ENCODE measurements at places on chromosomes 11 and 22. TPM values are rescaled to one million over a fixed set of nuclear protein-coding genes. Genes with fewer than 3 reads are reported as not detected.

- DNase-seq, result no peak
- H3K27me3 ChIP-seq, result no peaks in the 10 kb centered on the region
- no peak overlapping the region for H3K27ac ChIP-seq
- no peaks in the 10 kb centered on the region for H3K36me3 ChIP-seq
These were observed 6.2 kb upstream of the MPEG1 start for GRCh38 chr11:59218893-59219292.

Gene DEUP1
- 22.8 TPM for total RNA-seq

DNA sequence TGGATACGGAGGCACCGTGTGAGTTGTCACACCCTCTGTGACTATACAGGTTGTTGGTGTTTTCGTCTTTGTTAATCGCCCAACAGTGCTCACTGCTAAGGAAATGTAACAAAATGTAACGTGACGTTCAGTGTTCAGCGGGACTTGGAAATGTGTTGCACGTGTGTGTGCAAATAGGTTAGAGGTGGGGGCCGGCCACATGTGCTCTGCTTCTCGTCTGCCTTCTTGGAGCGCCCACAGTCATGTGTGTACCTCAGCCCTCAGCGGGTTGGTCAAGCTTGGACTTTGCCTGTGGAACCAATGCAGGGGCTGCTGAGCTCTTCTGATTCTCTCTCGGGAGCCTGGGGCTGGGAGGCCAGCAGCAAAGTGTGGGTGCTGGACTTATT, 7.4 kb upstream of the SMIM38 start:
- H3K4me3 ChIP-seq, result no peak overlapping the region
- H3K36me3 ChIP-seq, result no peaks in the 10 kb centered on the region
- no peak overlapping the region for H3K27ac ChIP-seq

GRCh38 chr11:11480971-11481370, 127.9 kb upstream of the CSNK2A3 start:
- H3K4me3 ChIP-seq, result no peak overlapping the region
- no peak overlapping the region for H3K27ac ChIP-seq
- no peak for DNase-seq
- H3K4me1 ChIP-seq, result peaks cover 6% of the 10 kb centered on the region
- no peaks in the 10 kb centered on the region for H3K27me3 ChIP-seq

DNA sequence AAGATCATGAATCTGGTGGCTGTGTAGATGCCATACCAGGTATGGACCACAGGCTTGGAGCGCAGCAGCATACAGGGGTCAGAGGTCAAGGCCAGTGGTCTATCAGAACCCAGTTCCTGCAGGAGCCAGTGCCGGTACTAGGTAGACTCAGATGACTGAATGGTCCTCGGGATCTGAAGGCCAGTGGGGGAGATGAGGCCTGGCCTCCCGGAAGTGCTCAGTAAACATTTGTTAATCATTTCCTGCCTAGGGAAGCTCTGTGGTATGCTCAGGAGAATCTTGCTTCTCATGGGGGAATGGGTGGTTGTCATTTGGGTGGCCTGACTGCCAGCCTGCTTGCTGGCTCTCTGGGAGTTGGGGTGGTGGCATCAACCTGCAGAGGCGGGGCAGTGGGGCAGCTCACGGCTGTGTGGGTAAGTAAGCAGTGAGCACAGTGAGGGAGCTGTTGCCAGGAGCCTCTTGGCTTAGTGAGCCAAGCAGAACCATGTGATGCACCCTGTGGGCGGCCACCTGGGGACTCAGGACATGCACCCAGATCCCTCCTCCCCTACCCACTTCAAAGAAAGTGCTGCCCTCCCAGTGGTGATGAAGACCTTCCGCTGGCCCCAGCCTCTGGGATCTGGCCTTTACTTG, 33.0 kb downstream of the PTPRJ start:
- no peak overlapping the region for H3K27ac ChIP-seq
- H3K36me3 ChIP-seq, result no peaks in the 10 kb centered on the region
- H3K4me3 ChIP-seq, result no peak overlapping the region
- H3K27me3 ChIP-seq, result no peaks in the 10 kb centered on the region
- H3K4me1 ChIP-seq, result no peaks in the 10 kb centered on the region

GRCh38 chr11:100930185-100930778, 199.3 kb downstream of the PGR start:
- no peaks in the 10 kb centered on the region for H3K36me3 ChIP-seq
- H3K27ac ChIP-seq, result no peak overlapping the region
- H3K4me1 ChIP-seq, result no peaks in the 10 kb centered on the region
- no peak overlapping the region for H3K4me3 ChIP-seq

Gene MOGAT2
- total RNA-seq, result 0.19 TPM

GRCh38 chr11:12189543-12190235, 79.3 kb downstream of the MICAL2 start:
- no peak overlapping the region for H3K27ac ChIP-seq
- no peak for DNase-seq
- H3K27me3 ChIP-seq, result no peaks in the 10 kb centered on the region
- H3K36me3 ChIP-seq, result no peaks in the 10 kb centered on the region
- peaks cover 28% of the 10 kb centered on the region for H3K4me1 ChIP-seq
- H3K4me3 ChIP-seq, result no peak overlapping the region

DNA sequence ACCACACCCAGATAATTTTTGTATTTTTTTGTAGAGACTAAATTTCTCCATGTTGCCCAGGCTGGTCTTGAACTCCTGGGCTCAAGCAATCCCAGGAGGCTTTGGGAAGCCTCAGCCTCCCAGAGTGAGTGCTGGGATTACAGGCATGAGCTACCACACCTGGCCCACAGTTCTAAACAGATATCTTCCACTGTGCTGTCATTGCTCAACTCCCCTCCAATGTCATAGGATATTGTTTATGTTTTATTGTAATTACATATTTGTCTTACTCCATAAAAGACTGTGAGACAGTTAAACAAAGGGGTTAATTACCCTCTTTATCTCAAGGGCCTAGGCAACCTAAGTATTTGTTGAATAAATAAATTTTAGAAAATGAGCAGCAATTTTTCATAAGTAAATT, 204.2 kb downstream of the GRM5 start:
- no peaks in the 10 kb centered on the region for H3K4me1 ChIP-seq
- no peak overlapping the region for H3K4me3 ChIP-seq
- no peaks in the 10 kb centered on the region for H3K36me3 ChIP-seq
- no peak overlapping the region for H3K27ac ChIP-seq
- DNase-seq, result no peak
- no peaks in the 10 kb centered on the region for H3K27me3 ChIP-seq

GRCh38 chr22:49535126-49535525, 292.5 kb downstream of the BRD1 start:
- H3K4me3 ChIP-seq, result no peak overlapping the region
- H3K4me1 ChIP-seq, result peaks cover 7% of the 10 kb centered on the region
- DNase-seq, result no peak

Gene TMPRSS4
- total RNA-seq, result 1.3 TPM

Gene RFPL1
- total RNA-seq, result 0.71 TPM

- H3K27me3 ChIP-seq, result no peaks in the 10 kb centered on the region
- H3K36me3 ChIP-seq, result no peaks in the 10 kb centered on the region
These were observed 66.5 kb downstream of the IGF2 start for GRCh38 chr11:2072551-2073261.

Gene TEAD1
- total RNA-seq, result 78.1 TPM

Gene JAML
- 1.9 TPM for total RNA-seq

DNA sequence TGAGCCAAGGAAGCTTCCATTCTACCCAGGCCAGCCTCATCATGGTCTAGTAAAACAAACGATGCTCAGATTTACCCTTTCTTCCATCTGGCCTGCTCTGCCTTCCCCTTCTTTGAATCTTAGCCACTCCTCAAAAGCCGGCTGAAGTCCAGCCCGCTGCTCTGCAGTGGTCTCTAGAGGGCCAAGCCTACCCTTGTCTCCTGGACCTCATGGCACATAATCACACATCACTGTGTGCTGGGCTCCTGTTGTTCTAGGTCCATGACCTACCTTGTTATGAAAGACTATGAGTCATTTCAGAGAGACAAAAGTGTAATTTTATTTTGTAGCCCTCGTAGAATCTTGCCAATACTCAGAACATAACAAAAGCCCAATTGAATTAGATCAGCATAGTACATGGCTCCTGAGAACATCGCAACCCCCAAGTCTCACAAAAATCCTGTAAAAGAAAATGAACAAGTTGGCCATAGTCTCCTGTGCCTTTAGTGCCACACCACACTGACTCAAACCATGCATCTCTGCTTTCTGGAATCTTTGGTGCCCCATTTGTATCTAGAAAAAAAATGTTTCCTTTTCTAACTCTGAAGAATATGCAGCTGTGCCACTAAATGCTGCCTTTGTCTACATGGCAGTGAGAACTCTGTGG, 192.7 kb downstream of the OPCML start:
- H3K4me3 ChIP-seq, result no peak overlapping the region
- H3K27me3 ChIP-seq, result no peaks in the 10 kb centered on the region
- H3K36me3 ChIP-seq, result no peaks in the 10 kb centered on the region
- H3K4me1 ChIP-seq, result no peaks in the 10 kb centered on the region
- DNase-seq, result no peak

DNA sequence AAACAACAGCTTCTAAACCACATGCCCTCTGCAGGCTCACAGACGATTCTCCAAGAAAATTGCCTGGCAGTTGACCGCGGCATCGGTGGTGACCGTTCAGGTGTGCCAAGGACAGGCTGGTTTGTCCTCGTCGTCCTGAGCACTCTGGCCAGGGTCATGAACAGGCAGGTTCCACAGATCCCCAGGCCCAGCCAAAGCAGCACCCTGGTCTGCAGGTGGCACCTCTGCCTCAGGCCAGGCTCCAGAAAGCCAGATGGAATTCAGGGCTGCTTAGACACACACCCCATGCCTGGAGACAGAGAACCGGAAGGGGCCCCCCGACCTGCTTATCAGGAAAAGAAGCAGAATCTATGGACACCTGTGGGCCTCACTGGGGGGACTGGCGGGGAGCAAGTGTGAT, 338.7 kb downstream of the BRD1 start:
- no peak overlapping the region for H3K27ac ChIP-seq
- H3K4me3 ChIP-seq, result no peak overlapping the region
- H3K4me1 ChIP-seq, result no peaks in the 10 kb centered on the region

DNA sequence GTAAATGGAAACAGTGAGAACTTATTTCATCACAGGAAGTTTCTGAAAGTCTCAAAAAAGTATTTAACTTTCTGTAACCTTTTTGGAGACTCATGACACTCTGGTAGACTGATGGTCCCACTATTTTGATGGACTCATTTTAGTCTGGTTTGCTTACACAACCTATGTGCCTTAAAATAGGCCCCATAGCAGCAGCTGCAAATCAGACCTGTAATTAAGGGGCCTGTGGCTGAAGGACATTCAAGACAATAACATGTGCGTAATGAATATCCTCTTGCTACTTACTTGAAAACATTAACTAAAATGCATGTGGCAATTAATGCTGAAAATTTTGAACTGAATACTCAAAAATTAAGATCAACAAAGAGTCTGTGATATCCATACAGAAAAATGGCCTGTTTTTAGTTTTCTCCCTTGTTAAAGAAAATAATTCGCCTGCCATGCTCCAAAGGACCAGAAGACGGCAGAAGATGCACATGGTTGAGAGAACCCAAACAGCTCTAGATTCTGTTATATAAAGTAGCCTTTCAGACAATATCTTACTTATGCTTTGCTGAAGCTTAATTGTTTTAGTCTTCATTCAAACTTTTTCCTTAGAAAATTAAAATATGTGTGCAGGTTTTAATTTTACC, 568.5 kb downstream of the KCNA4 start:
- H3K4me3 ChIP-seq, result no peak overlapping the region
- no peaks in the 10 kb centered on the region for H3K27me3 ChIP-seq
- H3K27ac ChIP-seq, result no peak overlapping the region
- H3K4me1 ChIP-seq, result no peaks in the 10 kb centered on the region
- H3K36me3 ChIP-seq, result no peaks in the 10 kb centered on the region

Gene RAB3IL1
- total RNA-seq, result 65.8 TPM

DNA sequence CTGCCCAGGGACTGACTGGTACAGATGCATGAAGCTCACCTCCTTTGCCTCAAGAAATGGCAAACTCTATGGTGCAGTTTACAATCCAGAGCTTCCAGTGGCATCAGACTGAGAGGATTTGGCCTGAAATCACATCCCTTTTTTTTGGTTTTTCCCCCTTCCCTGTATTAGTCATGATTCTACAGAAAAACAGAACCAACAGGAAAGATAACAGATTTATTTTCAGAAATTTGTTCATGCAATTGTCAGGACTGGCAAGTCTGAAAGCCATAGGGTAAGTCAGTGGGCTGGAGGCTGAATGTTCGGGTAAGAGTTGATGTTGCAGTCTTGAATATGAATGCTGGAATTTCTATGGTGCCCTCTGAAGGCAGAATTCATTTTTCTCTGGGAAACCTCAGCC, 12.0 kb upstream of the ZDHHC13 start:
- H3K4me1 ChIP-seq, result no peaks in the 10 kb centered on the region
- H3K4me3 ChIP-seq, result no peak overlapping the region
- H3K36me3 ChIP-seq, result no peaks in the 10 kb centered on the region

DNA sequence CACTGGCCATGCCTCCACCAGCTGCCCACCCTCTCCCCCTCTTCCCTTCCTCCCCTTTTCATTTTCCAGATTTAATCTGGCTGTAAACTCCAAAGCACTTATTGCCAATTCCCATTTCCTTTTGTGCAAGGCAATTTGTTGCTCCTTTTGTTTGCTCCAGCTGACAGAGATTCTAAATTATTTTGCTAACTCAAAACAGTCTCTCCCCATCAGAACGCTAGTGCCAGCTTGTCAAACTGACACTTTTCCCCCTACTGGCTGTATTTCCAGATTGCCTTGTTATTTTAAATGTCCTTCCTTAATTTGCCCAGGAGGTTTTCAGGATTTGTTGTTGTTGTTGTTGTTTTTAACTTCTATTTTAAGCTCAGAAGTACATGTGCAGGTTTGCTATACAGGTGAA, 57.0 kb upstream of the PAK1 start:
- no peaks in the 10 kb centered on the region for H3K27me3 ChIP-seq
- H3K36me3 ChIP-seq, result no peaks in the 10 kb centered on the region
- no peak overlapping the region for H3K4me3 ChIP-seq
- no peak for DNase-seq
- H3K4me1 ChIP-seq, result no peaks in the 10 kb centered on the region
- H3K27ac ChIP-seq, result no peak overlapping the region

GRCh38 chr22:31081963-31082605, 966 bp downstream of the SMTN start:
- no peak for DNase-seq
- peak overlapping the region; percentile 71 for H3K4me3 ChIP-seq
- peaks cover 36% of the 10 kb centered on the region for H3K4me1 ChIP-seq
- H3K36me3 ChIP-seq, result no peaks in the 10 kb centered on the region

GRCh38 chr11:68343761-68344256, 31.4 kb downstream of the LRP5 start:
- no peak overlapping the region for H3K4me3 ChIP-seq
- no peaks in the 10 kb centered on the region for H3K4me1 ChIP-seq
- no peak for DNase-seq

Gene LYVE1
- total RNA-seq, result 7.5 TPM

Gene RHOD
- total RNA-seq, result 11.1 TPM

Gene TMEM191C
- 54.4 TPM for total RNA-seq

Gene PHF21B
- 37.9 TPM for total RNA-seq

Gene WEE1
- total RNA-seq, result 59.8 TPM

DNA sequence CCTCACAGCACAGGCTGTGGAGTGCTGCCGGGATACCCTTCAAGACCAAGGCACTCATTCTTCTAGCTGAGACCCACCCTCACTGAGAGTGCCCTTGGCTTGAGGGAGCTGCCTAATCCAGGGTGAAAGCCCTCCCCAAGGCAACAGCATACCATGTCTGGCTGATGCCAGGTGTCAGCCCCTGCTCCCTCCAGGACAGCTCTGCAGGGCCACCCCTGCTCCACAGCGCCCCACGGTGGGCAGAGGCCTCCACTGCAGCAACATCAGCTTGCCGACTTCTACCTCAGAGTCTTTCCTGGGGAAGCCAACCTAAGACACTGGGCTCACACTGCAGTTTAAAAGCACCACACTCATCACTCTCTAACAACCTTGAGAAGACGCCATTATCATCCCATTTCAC, 29.0 kb downstream of the TTLL1 start:
- DNase-seq, result peak; percentile 42
- no peaks in the 10 kb centered on the region for H3K27me3 ChIP-seq
- no peak overlapping the region for H3K27ac ChIP-seq
- H3K36me3 ChIP-seq, result no peaks in the 10 kb centered on the region
- H3K4me1 ChIP-seq, result no peaks in the 10 kb centered on the region
